ENCODE measurements at places on chromosomes 2 and 18.
A peak's percentile ranks its signal among the peaks of the same experiment; 100 is the strongest.

DNA sequence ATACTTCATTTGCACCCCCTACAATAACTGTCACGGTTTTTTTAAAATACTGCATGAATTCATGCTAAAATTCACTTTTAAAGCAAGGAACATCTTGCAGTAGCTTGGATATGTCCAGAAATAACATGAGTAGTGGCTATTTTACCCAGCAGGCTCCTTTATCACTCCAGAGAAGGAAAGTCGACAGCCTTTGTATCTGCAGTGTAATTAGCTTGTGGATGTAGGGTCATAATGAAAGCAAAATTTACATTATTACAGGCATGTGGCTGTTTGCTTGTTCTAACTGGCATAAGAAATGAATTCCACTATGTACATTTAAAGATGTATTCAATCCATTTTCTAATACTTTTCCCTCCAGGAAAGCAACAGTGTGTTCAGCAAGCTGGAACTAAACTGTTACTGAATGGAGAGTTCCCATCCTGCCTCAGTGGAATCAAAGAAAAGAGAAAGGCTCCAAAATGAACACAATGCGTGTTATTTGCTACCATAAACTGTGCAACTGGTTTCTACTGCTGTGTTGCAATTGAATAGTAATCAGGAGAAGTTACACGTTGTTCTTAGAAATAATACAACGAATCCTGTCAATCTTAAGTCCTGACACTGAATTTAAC is 321.2 kb upstream of the VRK2 start:
- no peak for DNase-seq

GRCh38 chr2:233013650-233014049 is 594 bp upstream of the NGEF start:
- DNase-seq: no peak

- DNase-seq: peak; percentile 8
Observed at GRCh38 chr2:125471963-125472362, 1184.0 kb upstream of the GYPC start.

DNA sequence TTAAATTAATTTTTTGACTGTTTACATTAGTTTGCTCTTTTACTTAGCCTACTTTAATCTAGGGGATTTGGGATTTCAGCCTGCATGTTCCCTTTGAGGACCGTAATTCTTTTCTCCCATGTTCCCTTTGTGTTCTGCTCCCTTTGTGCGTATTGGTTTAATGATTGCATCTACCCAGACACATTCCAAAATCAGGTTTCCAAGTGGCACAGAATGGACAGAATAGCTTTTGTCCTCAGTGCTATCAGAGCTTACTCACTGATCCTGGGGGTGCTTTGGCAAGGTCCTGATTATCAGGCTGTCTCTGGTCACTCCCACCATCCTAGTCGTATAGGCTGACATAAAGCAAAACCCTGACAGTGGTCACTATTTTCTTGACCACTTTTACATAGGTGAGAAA is 867.5 kb downstream of the TSN start:
- DNase-seq: no peak

GRCh38 chr2:232300894-232301387 is 77.6 kb upstream of the ALPP start:
- no peak for DNase-seq

- no peak for DNase-seq
Observed at GRCh38 chr2:29113891-29114321, 1.3 kb upstream of the CLIP4 start.

DNA sequence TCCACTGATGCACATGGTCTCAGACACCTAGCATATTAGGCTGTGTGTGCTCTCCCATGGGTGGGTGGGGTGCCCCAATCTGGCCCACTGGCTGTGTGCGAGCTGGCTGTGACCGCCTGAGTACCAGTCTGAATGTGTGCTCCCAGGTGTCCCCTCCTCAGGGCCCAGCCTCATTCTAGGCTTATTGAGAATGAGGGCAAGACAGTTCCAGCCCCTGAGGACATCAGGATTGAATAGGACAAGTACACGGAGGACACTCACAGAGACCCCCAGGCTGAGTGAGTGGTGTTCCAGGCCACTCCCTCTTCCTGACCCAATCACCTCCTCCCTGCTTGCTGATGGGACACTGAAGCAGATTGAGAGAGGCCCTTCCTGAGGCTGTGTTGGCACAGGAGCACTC is 116.1 kb upstream of the RAB6C start:
- DNase-seq: no peak

DNA sequence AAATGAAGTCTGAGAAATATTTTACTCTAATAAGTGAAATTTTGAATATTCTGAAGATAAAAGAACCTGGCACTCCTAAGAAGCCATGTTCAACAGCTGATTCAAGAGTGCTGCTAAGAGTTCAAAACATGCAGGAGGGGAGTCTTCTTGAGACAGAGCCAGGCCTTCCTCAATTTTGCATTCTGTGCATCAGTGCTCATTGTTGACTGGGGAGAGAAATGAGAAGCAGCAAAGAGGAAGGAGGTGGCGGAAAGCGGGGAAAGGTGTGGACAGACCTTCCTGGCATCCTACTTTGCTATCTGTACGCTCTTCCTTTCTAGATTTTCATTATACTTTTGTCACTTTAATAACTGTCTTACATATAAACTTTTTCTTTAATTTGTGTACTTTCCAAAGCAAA is 29.7 kb upstream of the TXNDC2 start:
- DNase-seq: no peak

GRCh38 chr18:59699750-59700534 is 2.7 kb upstream of the CCBE1 start:
- no peak for DNase-seq

DNA sequence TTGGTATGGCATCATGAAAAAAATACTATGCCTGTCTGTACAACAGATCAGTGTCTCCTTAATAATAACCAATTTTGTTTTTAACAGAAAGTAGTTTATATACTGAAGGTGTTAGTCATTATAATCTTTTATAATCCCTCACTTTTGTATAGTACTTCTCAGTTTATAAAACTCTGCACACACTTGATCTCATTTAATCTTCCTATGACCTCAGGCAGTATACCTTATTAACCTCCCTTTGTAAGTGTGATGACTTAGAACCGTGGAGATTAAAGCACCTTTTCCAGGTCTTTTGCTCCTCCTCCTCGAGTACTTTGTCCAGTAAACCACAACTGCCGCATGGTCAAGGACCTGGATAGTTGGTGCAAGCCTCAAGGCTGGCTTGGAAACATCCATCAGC is 945.5 kb downstream of the EPHA4 start:
- DNase-seq: no peak

DNA sequence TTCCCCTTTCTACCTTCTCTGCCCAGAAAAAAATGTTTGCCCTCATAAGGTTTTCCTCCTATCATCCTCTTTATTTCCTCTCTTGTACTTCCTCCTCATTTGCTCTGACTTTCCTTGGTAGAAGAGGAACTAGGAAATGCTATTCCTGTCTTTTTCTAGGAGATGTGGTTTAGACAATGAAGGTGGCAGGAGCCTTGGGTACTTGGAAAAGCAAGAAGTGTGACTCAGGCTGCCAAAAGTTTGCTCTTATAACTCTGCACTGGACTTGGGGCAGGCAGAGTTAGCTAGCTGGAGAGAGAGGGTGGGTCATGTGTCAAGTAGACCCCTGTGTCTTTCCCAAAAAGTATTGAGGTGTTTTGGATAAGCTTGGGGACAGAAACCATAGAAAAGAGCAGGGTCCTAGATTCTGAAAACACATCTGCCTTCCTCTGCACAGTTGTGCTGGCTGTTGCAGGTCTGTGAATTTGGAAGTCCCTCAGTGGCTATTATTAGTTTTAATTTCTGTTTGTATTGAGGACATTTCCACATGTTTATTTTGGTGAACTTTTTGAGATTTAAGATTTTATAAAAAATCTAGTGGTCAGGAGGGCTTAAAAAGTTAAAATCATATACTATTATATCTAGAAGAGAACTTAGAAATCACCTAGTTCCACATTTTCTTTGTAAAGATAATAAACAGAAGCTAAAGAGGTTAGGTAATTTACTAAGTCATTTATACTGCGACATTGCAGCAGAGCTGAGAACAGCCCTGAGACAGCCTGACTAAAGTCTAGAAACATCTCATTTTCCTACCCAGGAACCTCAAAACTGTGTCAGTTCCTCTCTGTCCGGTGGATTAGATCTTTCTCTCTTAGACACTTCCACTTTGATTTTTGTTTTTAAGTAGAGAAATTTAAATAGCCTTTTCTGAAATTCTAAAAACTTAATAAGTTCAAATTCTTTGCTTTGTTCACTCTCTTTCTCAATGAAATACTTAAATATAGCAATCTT is 16.0 kb downstream of the INSIG2 start:
- no peak for DNase-seq

DNA sequence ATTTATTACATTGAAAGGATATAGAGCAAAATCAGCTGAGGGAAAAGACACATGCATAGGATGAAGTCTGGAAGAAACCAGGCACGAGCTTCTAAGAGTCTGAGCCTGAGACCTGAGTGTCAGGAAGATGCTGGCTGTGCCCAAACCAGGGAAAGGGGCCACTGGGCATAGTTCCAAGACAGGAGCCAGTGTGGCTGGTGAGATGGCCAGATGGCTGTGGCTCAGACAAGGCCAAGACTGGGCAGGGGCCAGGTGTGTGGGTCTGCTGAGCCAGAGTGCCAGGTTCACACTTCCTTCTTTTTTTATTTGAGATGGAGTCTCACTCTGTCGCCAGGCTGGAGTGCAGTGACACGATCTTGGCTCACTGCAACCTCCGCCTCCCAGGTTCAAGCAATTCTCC is 95.5 kb upstream of the ATG16L1 start:
- DNase-seq: no peak

DNA sequence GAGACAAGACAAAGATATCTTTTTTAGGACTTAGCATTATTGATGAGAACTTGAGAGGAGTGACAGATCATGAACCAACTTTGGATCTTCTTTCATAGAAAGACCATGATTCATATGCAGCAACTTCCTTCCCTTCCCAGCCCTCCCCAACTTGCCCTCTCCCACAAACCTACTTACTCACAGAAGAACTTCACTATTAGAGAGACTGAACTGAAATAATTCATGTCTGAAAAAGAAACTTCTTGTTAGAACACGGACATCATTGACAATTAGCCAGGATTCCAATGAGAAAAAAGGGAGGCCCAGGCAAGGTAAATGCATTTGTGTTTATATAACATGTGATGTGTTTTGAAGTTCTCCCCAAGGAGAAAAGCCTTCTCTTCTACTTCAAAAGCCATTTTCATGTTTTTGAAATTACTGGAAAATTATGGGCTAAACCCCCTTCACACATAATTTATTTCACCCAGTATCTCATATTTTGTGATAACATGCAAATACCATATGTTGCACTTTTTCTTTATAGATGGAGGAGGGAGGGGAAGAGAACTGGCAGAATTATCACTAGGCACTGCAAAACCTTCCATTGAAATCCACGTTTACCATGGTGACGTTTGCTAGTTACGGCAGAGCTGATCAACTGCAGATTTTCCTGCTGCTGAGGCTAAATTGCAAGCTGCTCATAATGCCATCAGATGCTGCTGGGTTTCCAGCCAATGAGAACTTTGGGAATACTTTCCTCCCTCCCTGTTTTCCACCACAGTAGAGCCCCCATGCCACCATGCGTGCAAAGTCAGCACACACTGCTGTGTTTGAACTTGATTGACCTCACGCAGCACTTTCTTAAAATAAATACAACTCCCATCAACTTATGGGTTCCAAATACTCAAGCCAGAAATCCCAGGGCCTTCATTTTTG is 294.7 kb downstream of the MEIS1 start:
- no peak for DNase-seq

DNA sequence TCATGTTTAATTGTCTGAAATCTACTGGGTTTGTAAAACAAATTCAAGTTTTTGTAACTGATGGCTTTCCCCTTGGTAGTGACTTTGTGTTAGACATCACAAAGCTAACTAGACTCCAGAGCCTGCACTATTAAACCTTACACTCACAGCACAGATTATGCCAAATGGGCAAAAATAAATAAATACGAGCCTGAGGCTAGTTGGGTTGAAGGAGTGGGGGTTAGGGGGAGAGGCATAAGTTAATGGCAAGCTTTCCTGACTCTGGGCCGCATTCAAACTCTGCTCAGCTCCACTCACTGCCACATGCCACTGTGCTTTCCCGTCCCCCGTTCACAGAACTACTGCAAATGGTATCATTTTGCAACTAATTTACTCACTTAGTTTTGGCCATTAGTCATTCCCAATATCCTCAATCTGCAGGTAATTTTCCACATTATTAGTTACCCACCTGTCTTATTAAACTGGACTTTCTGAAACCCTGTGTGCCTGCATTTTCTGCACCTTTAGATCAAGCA is 1079.9 kb upstream of the PIK3C3 start:
- no peak for DNase-seq

- DNase-seq: no peak
Observed at GRCh38 chr18:50240080-50240563, 26.2 kb downstream of the CFAP53 start.

DNA sequence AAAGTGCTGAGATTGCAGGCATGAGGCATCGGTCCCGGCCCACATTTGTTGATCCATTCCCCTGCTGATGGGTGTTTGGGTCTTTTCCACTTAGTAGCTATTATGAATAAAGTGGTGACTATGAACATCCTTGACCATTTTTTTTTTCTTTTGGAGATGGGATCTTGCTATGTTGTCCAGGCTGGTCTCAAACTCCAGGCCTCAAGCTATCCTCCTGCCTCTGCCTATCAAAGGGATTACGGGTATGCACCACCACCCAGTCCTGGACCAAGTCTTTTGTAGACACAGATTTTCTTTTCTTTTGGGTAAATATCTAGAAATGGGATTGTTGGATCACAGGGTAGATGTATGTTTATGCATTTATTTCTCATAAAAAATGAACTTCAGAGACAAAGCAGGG is 1.3 kb upstream of the FAM136A start:
- no peak for DNase-seq

GRCh38 chr18:61635901-61636528 is 256.8 kb downstream of the RNF152 start:
- DNase-seq: peak; percentile 32

GRCh38 chr2:239438995-239439753 is 38.4 kb upstream of the HDAC4 start:
- no peak for DNase-seq

GRCh38 chr2:201926067-201926466 is 107.6 kb upstream of the FZD7 start:
- no peak for DNase-seq

DNA sequence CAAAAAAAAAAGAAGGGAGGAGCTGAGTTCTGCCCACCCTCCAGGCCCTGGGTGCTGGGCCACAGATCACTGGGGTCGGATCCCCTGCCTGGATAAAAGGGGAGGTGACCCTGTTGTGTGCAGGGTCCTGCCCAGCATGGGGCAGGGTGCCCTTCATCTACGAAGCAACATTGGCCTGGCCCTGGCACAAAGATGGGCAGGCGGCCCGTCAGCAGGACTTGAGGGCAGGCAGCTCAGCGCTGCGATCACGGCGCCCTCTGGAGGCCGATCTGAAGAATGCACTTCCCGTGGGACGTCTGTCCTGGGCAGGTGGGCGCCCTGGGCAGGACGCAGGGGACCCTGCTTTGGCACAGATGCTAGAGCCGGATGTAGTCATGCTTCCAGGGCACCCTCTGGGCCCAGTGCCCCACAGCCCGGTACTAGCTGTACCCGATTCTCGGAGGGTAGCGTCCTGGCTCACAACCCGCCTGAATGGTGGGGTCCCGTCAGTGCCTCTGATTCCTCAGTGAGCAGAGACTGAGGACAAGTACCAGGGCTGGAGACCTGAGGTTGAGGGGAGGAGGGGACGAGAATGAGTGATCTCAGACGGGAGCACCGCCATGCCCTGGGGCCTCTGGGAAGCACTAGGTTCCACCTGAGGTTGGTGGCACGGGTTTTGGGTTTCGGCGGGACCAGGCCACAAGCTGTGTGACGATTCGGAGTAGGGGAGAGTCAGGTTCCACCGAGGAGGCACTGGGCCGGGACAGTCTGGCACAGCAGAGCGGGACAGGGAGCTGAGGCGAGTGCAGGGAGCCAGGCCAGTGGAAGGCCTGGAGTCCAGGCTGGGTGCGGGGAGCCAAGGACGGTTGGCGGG is 18.0 kb downstream of the ARID5A start:
- DNase-seq: peak; percentile 54

Data from NCI-H1694 treated with DMSO at 0.1 percent for 48 hours (cell line).